Common myeloid progenitor, CD34-positive (primary cell): ENCODE measurements at places on chromosomes 11 and 22.

DNA sequence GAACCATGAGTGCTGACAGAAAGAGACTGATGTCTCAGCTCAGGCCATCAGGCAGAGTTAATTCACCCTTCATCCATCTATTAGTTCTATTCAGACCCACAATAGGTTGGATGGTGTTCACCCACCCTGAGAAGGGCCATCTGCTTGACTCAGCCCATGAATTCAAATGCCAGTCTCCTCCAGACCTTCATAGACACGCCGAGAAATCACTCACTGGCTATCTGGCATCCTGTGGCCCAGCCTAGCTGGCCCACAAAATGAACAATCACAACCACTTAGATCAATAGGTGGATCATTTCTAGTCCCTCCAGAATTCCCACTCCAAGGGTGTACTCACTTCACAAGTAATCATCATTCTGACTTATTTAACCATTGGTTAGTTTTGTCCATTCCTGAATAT is 58.2 kb downstream of the MYEOV start:
- DNase-seq, result no peak

- no peak for DNase-seq
Measured at GRCh38 chr11:73077454-73077853, 64.7 kb downstream of the FCHSD2 start.

- DNase-seq, result no peak
Measured at GRCh38 chr11:16016468-16016829, 339.9 kb downstream of the SOX6 start.

- no peak for DNase-seq
Measured at GRCh38 chr22:49977578-49977977, 17.0 kb downstream of the PIM3 start.

DNA sequence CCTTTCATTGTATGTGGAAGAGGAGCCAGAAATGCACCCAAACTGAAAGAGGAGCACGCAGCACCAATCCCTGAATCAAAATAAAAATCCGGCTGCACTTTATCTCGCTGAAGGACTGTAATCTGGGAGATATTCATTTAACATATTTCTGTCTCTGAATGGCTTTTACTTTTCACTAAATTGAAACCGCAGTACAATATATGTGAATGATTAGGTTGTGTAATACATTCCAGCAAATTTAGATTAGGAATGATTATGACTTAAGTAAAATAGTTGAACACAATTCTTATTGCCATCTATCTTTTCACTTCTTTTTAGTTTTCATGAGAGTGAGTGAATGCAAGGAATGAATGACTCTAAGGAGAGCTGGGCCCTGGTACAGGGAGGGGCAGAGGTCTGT is 232.1 kb downstream of the ST3GAL4 start:
- DNase-seq, result no peak

- peak; percentile 55 for DNase-seq
Measured at GRCh38 chr22:43128928-43129424, 14.2 kb downstream of the MCAT start.

DNA sequence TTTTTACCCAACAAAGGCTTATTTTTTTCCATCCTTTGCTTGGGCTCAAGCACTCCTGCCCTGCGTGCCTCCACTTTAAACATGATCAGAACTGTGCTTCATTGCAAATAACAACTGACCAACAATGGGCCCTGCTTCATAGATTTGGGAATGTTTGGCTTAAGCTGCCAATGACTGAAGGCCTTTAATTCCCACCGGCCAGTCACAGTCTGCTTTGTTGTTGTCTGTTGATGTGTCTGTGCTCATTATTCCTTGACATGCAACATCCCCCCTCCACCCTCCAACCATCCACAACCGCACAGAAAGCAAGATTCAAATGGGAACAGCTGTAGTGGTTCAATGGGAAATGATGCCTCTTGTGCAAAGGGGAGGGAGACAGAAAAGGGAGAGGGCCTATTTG is 23.0 kb downstream of the PAX6 start:
- no peak for DNase-seq

DNA sequence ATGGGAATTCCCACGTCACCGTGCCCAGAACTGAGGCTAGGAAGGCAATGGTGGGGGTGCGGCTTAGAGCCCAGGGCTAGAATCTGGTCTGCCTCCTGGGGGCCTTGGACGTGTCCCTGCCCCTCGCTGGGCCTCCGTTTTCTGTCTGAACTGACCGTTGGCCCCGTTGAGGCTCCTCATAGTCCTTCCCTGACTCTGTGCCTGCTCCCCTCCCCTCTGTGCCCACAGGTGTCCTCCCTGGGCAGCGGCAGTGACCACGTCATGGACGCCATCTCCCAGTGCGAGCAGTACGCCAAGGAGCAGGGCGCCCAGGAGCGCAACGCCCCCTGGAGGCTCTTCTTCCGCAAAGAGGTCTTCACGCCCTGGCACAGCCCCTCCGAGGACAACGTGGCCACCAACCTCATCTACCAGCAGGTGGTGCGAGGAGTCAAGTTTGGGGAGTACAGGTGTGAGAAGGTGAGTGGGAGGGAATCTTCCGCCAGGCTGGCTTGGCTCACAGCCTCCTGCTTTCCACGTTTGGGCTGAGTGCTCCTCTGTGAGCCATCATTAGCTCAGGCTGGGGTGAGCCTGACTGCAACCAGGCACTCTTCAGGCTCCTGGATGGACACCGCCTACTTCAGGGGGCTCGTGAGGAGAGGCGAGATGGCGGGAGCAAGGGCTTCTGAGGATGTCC is 63.9 kb downstream of the MYO7A start:
- peak; percentile 73 for DNase-seq

GRCh38 chr11:82683029-82683428 is 50.6 kb downstream of the FAM181B start:
- no peak for DNase-seq

DNA sequence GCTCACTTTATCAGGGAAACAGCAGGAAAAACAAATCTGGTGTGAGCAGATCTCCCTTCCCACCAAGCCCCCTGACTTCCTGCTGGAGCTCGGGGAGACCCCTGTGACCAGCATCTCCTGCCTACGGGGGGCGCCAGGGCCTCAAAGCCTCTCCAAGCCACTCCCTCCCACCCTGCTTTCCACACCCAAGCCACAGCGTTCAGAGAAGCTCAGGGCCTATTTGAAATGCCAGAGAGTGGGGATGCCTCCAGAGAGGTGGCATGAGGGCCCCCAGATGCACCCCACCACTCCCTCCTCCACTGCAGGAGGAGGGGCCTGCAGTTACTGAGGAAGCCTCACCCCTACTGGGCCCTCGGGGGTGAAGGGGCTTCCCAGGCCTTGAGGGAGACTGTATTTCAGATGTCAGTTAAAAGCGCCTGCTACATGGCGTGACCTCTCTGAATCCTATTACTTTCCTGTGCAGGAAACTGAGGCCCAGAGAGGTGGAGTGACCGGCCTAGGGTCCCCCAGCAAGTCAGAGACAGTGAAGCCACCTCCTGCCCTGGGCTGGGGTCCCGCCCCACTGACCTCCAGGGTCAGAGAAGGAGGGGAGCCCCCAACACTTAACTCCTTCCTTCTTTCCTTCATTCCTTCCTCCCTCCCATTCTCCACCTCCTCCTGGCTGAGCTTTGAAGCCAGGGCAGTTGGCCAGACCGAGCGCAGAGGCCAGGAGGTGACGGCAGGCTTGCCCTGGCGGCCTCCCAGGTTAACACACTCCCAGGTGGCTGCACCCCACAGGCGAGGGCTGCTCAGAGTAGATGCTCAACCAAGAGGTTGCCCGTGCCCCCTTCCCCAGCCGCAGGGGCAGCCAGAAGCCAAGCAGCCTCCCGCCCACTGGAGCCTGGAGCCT is 6.0 kb upstream of the CDKN1C start:
- DNase-seq, result peak; percentile 18
